ENCODE measurements at places on chromosomes 4 and X.

DNA sequence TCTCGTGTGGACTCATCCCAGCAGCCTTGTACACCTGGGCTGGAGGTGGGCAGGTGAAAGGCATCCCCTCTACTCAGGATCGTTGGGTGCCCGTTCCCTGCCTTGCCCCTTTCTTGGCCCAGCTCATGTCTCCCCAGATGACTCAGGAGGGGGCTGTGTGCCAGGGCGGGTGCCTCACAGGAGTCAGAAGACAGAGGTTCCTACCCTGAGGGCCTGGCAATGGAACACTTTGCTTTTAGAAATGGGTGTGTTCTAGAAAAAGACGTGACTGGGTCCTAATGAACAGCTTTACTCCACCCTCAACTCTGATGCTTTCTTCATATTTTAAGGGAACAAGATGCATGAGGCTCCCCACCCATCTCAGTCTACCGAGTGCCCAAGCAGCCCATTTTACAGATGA is 22.5 kb upstream of the TRIM2 start:
- no peak for DNase-seq

- DNase-seq: no peak
Measured at GRCh38 chr4:185071236-185071811, 53.0 kb downstream of the HELT start.

- DNase-seq: no peak
Measured at GRCh38 chr4:56657818-56658217, 23.3 kb downstream of the HOPX start.

GRCh38 chrX:103585411-103586313 is at the start of gene TCEAL4:
Gene TCEAL4 (plus strand): TSS chrX:103585515. CDS start chrX:103586676, 1,161 bp downstream.
- no peak for DNase-seq

DNA sequence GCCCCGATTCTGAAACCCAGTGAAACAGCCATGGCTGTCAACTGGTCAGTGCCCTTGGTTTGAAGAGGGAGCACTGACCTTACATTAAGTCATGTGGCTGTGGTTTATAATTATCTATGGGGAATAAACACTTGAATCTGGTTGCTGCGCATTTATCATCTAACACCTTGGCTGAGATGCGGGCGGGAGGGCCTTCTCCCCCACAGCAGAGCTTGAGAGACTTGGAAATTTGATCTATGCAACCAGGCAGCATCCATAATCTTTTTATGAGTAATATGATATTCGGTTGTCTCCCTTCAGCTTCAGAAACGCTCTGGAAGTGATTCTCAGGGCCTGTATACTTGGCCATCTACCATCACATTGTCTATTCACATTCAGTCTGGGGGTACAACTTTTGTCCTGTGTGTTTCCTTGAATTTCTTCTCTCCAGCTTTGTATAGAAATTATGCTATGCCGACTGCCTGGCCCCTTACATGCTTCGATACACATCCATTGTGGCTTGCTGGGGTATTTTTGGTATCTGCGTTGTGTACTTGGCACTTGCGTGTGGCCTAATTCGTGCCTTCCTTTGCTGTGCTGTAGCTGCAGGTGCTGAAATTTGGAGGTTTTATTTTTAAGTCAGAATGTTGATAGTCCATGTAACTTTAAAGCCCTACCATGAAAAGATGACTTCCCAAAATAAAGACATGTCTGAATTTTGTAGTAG is 321.6 kb downstream of the ARHGAP10 start:
- no peak for DNase-seq

- DNase-seq: no peak
Measured at GRCh38 chrX:107674480-107675364, 46.4 kb downstream of the PRPS1 start.

GRCh38 chrX:105150036-105150435 is 70.5 kb downstream of the TEX13A start:
- DNase-seq: no peak

DNA sequence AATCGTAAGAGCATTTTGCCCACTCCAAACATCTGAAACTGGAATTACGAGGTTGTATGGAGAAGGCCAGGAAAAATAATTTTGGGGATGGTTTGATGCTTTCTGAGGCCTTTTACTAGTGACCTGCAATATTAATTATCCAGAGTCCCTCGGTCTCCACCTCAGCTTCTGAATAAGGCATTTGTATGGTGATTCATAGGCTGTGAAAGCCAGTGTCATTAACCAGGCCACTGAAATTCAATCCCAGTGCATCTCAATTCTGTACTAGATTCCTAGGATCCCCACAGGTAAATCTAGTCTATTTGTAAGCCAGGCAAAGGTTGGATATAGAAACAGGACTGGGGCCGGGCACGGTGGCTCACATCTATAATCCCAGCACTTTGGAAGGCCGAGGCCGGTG is 135.4 kb upstream of the RBPJ start:
- no peak for DNase-seq

All from GM12891 (cell line).